NCI-H1417 (cell line): ENCODE measurements at places on chromosomes 7 and 10.
A peak's percentile ranks its signal among the peaks of the same experiment; 100 is the strongest.

GRCh38 chr10:49605939-49606509 is 4.1 kb upstream of the SLC18A3 start:
- no peak for DNase-seq

DNA sequence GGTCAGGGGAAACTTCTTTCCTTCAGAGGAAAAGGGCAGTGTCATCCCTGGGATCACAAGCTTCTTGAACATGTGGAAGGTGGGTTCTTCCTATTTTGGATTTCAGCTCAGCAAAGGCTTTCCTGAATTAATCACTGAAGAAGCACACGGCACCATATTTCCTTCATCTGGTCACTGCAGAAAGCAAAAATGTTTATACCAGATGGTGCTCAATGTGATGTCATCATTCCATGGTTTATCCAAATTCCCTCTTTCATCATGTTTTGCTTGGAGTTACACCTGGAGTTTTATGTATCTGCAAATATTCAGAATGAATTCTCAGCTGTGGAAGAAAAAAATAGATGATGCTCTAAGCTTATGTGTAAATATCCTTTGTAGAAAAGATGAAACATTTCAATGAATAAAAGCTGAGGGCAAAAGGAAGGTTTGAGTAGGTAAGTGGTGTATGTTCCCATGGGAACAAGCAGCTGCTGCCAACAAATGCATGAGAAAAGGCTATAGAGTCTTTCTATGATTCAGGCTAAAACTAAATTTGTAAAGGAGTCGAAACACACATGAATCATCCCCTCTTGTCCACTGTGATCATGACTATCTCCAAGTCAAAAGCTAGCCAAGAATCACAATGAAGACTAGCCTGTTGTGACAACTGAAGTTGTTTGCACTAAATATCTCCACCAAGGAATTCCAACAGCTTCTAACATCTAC is 26.9 kb upstream of the BPGM start:
- peak; percentile 16 for DNase-seq

GRCh38 chr10:30490289-30491000 is 56.5 kb downstream of the MAP3K8 start:
- DNase-seq: no peak

GRCh38 chr7:96178581-96178980 is 143.3 kb downstream of the SLC25A13 start:
- DNase-seq: no peak

DNA sequence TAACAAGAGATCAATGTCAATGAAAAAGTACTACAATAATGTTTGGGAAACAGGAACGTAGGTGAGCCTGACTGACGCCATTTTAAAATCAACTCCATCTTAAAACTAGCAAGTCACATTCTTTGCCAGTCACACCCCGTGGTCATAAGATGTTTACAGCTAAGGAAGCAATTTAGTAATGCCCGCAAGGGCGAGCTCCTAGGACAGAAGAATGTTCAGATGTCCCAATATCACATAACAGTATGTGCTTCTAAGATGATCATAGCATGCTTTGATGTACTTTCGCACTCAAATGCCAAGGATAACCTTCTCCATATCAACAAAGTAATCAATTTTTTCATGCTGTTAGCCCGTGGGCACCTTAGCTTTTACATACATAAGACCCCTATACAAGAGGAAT is 113.8 kb upstream of the EGFR start:
- no peak for DNase-seq
